ENCODE measurements at places on chromosomes 11 and 22. TPM values are rescaled to one million over a fixed set of nuclear protein-coding genes. Genes with fewer than 3 reads are reported as not detected.

DNA sequence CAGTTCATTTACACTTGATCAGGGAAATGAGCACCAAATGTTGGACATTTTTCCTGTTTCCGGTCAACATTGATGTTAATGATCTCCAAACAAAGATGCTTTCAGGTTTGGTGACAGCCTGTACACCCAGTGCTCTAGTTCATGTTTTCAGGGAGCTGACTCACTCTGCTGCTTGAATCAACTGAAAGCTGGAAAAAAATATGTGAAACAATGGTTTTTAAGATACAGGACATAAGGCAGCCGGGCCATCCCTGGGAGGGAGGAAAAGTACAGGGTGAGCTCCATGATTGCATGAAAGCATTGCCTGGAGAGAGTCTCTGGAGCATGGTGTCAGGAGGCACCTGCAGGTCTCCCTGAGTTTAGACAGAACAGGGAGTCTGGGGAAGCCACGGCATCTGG lies 259.6 kb downstream of the TBC1D22A start:
- DNase-seq: no peak

DNA sequence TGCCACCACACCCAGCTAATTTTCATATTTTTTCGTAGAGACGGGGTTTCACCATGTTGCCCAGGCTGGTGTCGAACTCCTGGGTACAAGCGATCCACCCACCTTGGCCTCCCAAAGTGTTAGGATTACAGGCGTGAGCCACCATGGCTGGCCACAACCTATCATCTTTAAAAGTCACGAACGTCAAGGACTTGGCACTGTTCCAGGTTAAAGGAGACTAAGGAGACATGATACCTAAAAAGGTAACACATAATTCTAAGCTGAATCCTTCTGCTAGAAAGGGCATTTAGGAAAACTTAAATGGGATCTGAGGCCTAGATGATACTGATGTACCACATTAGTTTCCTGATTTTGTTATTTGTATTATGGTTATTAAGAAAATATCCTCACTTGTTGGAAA lies 43.3 kb upstream of the SYT9 start:
- DNase-seq: no peak

- no peak for DNase-seq
Measured at GRCh38 chr11:35515224-35515623, 10.2 kb downstream of the PAMR1 start.

SUSD2 gene
- 3.8 TPM for total RNA-seq

UCP3 gene
- 0.85 TPM for total RNA-seq

USP2 gene
- total RNA-seq: 7.6 TPM

FAR1 gene
- 72.5 TPM for total RNA-seq

GRCh38 chr11:69352166-69352565 lies 58.2 kb downstream of the MYEOV start:
- DNase-seq: no peak

DNA sequence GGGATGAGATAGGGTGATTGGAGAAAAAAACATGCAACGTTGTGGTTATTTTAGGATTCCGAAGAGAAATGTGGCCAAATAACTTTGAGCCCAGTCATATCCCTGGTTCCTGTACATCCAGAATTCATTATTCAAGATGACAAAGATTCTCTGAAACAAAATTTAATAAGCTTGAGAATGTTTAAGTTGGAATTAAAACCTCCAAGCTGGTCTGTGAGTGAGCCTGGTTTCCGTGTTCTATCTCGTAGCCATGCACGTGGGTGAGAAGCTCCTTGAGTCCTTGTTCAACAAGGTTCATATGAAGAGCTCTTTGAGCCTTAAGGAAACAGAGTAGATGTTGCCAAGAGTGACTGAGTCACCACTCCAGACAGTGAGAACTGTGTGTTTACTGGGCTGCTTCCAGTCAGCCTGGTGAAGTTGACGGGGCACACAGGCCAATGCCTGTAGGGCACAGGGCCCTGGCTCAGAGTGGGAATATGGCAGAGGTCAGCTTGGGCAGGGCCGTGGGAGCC lies 206.5 kb downstream of the NAV2 start:
- DNase-seq: no peak

DNA sequence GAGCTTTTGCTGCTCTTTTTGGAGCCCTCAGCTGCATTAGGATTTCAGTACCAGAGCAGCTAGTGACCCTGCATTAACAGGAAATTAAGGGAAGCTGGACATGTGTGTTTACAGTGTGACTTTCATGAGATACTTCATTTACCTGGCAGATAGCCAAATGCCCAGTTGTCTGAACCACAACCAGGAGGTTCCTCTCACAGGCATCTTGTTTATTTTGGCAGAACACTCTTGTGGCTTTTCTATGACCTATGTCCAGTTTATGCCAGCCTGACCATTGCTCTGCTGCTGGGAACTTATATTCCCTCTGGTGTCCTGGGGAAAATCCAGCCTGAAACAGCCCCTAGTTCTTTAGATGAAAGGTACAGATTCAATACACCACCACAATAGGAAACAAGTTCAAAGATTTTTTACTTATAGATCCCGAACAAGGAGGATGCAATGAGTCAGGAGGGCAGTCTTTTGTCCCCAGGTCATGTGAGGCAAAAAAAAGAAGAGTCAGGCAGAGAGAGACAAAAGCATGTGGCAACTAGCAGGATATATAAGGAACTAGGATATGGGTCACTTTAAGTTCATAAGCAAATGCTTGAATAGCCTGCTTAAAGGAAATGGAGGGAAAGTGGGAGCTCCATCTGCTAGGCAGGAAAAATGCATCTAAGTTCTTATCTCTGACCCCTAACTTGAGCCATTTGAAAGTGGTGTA lies 379.3 kb downstream of the INSC start:
- no peak for DNase-seq

DNA sequence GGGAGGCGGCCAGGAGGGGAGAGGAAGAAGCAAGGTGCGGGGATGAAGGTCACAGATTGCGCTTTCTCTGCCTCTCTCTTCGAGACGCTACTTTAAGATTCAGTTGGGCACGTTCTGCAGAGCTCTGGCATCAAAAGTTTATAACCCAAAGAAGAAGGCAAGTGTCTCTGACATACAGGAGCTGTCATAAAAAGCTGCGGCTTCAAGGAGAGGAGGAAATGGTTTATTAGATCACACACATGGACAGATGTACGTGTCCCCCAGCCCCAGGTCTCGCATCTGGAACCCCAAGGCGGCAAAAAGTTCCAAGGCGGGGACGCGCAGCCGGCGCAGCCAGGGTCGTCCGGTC lies 589.0 kb downstream of the OPCML start:
- no peak for DNase-seq

GRAMD1B gene
- 25.9 TPM for total RNA-seq

DNA sequence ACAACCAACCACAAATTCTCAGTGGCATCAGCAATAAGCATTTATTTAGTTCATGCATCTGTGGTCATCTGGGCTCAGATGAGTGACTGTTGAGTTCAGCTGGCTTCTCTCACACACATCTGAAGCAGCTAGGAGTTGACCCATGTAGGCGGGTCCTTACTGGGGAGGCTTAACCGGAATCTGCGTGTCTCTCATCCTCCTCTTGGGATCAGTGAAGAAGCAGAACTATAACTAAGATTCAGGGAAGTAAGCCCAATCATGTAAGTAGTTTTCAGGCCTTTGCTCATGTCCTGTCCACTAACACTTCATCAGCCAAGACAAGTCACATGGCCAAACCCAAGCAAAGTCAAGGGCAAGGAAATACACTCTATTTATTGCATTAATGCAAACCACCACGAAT lies 236.2 kb downstream of the C11orf87 start:
- DNase-seq: no peak

DNA sequence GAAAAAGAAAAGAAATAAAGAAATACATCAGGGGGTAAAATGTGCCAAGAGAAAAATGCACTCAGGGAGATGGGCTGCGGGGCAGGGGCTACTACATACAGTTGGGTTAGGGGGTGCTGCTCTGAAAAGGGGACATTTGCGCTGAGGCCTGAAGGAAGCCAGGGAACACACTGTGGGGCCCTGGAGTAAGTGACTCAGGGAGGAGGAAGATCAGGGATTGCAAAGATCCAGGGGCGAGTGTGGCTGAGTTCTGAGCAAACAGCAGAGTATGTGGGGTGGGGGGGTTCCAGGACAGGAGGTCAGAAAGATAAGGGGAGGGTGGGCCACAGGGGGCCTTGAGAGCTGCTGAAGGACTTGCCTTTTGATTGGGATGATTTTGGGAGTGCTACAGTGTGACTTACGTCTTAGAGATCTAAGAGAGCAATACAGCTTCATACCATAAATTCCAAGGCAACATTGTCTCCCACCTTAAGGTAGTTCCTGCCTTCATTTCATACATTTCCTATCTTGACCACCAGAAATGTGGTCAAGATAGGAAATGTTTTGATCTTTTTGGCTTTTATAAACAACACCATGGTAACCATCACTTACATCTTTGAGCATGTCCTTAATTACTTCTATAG lies 5.8 kb downstream of the A4GALT start:
- DNase-seq: no peak

DNA sequence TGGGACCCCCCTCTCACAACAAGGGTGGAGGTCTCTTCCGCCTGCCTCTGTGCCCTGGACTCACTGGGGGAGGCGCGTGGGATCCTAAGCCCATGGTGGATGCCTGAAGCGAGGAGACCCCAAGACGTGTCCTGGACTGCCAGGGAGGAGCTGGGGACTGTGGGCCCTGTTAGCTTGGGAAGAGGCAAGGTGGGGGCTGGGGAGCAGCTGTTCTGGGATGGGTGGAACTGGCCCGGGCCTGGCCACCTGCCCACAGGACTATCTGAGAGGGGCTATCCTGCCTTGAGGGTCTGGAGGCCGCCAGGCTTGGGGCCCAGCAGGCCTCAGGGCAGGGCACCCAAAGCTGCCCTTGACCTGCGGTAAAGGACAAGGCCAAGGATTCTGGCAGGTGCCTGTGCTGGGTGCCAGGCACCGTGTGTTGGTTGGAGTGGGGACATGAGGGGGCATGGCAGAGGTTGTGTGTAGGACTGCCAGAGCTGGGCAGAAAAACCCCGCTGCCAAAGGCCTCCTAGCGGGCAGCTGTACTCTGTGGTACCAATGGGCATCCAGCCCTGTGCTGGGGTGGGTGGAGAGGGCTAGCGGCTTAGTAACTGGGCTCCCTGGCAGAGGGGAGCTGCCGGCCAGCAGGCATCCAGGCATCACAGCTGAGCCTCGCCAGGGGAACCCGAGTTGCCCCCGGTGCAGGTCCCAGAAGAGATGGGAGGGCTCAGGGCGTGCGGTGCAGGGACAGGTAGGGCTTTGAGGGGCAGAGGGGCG lies 670 bp downstream of the LSP1 start:
- DNase-seq: no peak

GRCh38 chr11:11178671-11179638 lies 174.1 kb downstream of the CSNK2A3 start:
- no peak for DNase-seq
